Uterus (tissue), 4 donors: ENCODE measurements at places on chromosomes 1 and 21. TPM values are rescaled to one million over a fixed set of nuclear protein-coding genes. Genes with fewer than 3 reads are reported as not detected.

DNA sequence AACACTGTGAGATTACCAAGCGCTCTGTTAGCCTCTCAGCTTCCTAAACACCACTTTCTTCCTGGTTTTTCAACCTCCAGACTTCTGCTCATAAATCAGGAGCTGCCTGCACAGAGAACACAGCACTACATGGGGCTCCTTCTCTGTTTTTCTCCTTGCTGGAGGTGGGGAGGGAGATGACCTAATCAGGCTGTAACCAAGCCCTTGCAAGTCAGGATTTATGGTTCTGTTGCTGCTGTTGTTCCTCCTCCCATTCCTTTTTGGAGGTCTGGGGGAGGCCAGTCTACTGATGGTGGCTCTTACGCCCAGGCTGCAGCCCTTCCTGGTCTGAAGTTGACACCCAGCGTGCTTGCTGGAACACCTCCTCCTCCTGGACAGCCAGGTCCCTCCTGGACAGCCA lies 80.9 kb upstream of the AJAP1 start:
- no peak overlapping the region for H3K27ac ChIP-seq
- no peak for DNase-seq
- no peaks in the 10 kb centered on the region for H3K4me1 ChIP-seq
- H3K4me3 ChIP-seq: no peak overlapping the region
- no peaks in the 10 kb centered on the region for H3K27me3 ChIP-seq

- H3K4me1 ChIP-seq: no peaks in the 10 kb centered on the region
- no peaks in the 10 kb centered on the region for H3K36me3 ChIP-seq
- no peak overlapping the region for H3K27ac ChIP-seq
- H3K4me3 ChIP-seq: no peak overlapping the region
- no peak for DNase-seq
Measured at GRCh38 chr1:85047144-85047471, 1.2 kb downstream of the MCOLN3 start.

GRCh38 chr1:166924823-166925541 lies 48.9 kb upstream of the TADA1 start:
- H3K27me3 ChIP-seq: peaks cover 10% of the 10 kb centered on the region
- H3K27ac ChIP-seq: no peak overlapping the region
- DNase-seq: no peak
- no peak overlapping the region for H3K4me3 ChIP-seq
- H3K36me3 ChIP-seq: no peaks in the 10 kb centered on the region

- no peaks in the 10 kb centered on the region for H3K27me3 ChIP-seq
- H3K4me1 ChIP-seq: peaks cover 7% of the 10 kb centered on the region
- no peak overlapping the region for H3K4me3 ChIP-seq
Measured at GRCh38 chr1:206911064-206911663, 10.6 kb downstream of the FCMR start.

DNA sequence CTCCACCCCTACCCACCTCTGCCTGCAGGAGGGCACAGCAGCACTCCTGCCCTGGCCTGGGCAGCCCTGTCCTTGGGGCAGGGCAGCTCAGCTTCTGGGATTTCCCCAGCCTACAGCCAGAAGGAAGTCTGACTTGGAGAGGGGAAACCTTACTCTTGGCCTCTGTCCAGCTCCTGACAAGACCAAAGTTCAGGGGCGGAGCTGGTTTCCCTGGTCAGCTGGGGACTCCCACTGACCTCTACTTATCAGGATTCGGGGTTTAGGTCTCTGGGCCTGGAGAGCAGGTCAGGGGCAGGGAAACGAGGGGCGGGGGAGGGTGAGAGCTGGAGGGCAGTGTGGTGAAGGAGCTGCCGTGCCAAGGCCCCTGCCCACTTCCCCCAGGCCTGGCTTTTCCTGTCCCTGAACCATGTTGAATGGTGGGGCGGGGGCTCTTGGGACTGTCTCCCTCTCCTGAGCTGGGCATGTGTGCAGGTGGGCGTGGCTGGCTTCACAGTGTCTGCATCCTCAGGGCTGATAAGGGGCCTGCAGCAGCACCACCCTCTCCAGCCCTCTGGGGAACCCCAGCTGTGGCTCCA lies 16.8 kb upstream of the ETV3 start:
- H3K27me3 ChIP-seq: no peaks in the 10 kb centered on the region
- no peaks in the 10 kb centered on the region for H3K36me3 ChIP-seq
- peak; percentile 38 for DNase-seq
- H3K4me1 ChIP-seq: peaks cover 11% of the 10 kb centered on the region
- H3K27ac ChIP-seq: no peak overlapping the region
- no peak overlapping the region for H3K4me3 ChIP-seq

DNA sequence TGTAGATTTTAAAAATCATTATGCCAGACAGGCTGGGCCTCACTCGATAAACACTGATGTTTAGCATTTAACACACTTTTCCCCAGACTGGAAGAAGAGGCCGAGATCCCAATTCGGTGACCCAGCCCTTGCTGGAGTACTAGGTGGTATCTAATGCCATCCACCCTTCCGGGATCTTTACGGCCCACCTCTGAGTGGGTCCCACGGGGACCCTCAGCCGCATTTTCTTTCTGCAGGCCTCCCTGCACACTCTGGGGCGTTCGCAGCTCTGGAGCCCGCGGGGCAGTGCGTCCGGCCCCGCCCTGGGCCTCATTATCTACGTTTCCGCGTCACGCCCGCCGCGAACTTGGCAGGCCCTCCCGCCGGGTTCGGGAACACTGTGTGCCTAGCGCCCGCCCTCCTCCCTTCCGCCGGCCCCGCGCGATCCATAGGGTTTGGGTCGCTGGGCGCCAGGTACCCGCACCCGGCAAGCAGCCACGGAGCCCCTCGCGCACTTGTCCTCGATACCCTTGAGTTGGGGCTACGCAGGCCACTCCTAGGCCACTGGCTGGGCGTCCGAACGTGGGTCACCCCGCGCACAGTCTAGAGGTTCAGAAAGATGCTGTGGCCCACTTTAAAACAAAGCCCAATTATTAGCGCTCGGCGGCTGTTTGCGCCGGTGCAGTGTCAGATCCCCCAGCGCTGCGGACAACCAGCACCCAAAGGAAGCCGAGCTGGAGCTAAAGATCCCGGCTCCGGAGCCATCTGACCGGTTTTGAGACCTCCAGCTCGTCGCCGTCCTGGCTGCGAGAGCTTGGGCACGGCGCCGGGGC lies 950 bp upstream of the EVA1C start:
- H3K36me3 ChIP-seq: no peaks in the 10 kb centered on the region
- peak overlapping the region; percentile 72 for H3K4me3 ChIP-seq
- peak; percentile 95 for DNase-seq
- H3K27me3 ChIP-seq: no peaks in the 10 kb centered on the region

- no peaks in the 10 kb centered on the region for H3K36me3 ChIP-seq
- no peak overlapping the region for H3K27ac ChIP-seq
- no peaks in the 10 kb centered on the region for H3K4me1 ChIP-seq
- no peak for DNase-seq
- H3K27me3 ChIP-seq: no peaks in the 10 kb centered on the region
Measured at GRCh38 chr1:84916897-84917296, 23.9 kb upstream of the LPAR3 start.

DNA sequence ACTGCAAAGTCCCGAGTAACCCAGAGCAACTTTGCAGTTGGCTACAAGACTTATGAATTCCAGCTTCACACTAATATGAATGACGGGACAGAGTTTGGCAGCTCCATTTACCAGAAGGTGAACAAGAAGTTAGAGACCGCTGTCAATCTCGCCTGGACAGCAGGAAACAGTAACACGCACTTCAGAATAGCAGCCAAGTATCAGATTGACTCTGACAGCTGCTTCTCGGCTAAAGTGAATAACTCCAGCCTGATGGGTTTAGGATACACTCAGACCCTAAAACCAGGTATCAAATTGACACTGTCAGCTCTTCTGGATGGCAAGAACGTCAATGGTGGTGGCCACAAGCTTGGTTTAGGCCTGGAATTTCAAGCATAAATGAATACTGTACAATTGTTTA lies 66.8 kb downstream of the ACBD6 start:
- no peak overlapping the region for H3K27ac ChIP-seq
- H3K27me3 ChIP-seq: no peaks in the 10 kb centered on the region
- no peak for DNase-seq
- no peak overlapping the region for H3K4me3 ChIP-seq
- H3K36me3 ChIP-seq: no peaks in the 10 kb centered on the region
- no peaks in the 10 kb centered on the region for H3K4me1 ChIP-seq

DNA sequence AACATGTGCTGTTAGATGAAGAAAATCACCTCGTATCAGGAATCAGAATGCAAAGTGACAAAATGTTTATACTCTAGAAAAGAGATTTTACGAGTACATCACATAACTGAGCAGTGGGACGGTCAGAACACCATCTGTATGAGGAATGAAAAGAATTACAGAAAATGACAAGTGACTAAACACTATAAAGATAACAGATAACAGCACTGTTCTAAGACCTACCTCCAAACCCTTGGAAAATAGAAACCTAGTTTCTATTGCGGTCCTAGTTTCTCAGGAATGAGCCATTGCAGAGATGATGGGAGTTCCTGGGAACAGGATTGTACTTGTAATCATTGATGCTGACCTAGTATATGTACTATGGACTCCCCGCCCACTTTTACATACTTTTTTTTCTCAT lies 839.4 kb upstream of the ADAMTS5 start:
- peak overlapping the region; percentile 73 for H3K27ac ChIP-seq
- no peaks in the 10 kb centered on the region for H3K36me3 ChIP-seq
- H3K27me3 ChIP-seq: no peaks in the 10 kb centered on the region

- H3K27me3 ChIP-seq: no peaks in the 10 kb centered on the region
- no peak overlapping the region for H3K4me3 ChIP-seq
- no peak overlapping the region for H3K27ac ChIP-seq
- no peaks in the 10 kb centered on the region for H3K36me3 ChIP-seq
- no peaks in the 10 kb centered on the region for H3K4me1 ChIP-seq
Measured at GRCh38 chr1:109971559-109971958, 13.0 kb upstream of the AHCYL1 start.

DNA sequence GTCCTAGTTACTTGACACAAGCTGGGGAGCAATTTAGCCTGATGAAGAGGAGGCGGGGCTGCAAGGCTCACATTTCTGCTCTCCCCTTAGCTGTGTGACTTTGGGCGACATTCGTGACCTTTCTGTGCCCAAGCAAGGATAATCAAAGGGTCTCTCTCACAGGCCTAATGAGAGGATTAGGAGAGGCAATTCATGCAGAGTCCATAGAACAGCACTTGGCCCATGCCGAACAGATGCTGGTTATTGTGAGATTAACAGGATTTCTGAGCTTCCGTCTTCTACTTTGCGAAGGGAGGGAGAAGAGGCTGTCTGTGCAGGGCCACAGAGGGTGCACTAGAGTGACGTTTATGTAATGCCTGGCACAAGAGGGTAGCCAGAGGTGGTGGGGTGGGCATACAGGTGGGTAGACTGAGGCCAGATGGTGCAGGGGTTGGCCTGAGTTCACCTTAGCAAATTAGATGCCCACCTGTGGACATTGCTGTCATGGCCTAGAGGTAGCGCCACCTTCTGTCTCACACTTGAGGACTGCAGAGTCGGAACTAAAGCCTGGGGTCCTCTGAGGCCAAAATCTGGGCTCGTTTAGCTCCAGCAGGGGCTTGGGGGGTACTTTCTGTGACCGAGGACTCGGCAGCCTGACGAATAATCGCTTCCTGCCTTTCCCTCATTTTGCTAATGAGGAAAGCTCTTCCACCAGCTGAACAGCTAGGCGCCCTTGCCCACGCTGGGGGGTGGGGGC lies 18.6 kb downstream of the ACTL8 start:
- no peak overlapping the region for H3K27ac ChIP-seq
- no peak overlapping the region for H3K4me3 ChIP-seq
- H3K4me1 ChIP-seq: no peaks in the 10 kb centered on the region
- no peak for DNase-seq

DNA sequence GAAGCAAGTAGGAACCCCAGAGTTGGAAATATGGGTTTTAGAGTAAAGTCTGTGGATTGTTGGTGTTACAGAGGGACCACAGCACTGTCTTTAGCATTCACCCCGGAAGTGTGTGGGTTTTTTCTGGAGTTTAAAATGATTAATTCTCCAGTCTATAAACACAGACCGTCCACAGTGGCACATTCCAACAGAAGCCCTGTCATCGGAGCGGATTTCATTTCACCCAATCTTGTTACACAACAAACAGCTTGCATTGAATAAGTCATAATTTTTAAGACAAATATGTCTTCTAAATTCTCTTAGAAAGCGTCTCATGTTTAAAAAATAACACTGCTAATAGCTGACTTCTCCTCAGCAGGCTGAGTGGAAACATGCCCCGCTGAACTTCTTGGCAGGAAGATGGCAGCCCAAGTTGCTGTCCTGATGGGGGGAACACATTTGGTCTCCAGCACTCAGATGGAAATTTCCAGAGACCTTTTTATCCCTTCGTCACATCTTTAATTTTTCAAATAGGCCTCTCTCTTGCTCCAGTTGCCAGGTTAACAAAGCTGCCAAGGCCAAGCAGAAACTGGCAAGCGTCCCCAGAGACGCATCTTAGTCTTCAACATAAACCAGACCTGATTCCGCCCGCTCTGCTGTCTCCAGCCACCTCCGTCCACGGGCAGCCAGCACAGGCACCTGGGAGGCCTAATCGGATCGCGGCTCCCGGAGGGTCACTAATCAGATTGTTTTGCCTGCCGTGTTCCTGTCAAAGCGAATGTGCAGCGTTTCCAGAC lies 28.8 kb upstream of the SLC19A1 start:
- peak; percentile 53 for DNase-seq
- no peaks in the 10 kb centered on the region for H3K4me1 ChIP-seq
- no peaks in the 10 kb centered on the region for H3K36me3 ChIP-seq
- H3K27me3 ChIP-seq: no peaks in the 10 kb centered on the region
- no peak overlapping the region for H3K4me3 ChIP-seq

DNA sequence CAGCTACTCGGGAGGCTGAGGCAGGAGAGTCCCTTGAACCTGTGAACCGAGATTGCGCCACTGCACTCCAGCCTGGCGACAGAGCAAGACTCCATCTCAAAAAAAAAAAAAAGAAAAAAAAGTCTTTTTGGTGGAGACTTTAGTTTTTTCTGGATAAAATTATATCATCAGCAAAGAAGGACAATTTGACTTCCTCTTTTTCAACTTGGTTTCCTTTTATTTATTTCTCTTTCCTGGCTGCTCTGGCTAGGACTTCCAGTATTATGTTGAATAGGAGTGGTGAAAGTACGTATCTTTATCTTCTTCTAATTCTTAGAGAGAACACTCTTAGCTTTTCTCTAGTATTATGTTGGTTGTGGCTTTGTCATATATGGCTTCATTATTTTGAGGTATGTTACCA lies 130.8 kb downstream of the PCBP3 start:
- H3K4me1 ChIP-seq: no peaks in the 10 kb centered on the region
- no peaks in the 10 kb centered on the region for H3K27me3 ChIP-seq
- no peak overlapping the region for H3K27ac ChIP-seq
- H3K36me3 ChIP-seq: no peaks in the 10 kb centered on the region
- DNase-seq: no peak

- H3K27ac ChIP-seq: peak overlapping the region; percentile 93
- no peaks in the 10 kb centered on the region for H3K36me3 ChIP-seq
- H3K27me3 ChIP-seq: no peaks in the 10 kb centered on the region
- DNase-seq: no peak
- peaks cover 12% of the 10 kb centered on the region for H3K4me1 ChIP-seq
- H3K4me3 ChIP-seq: peak overlapping the region; percentile 58
Measured at GRCh38 chr21:33643658-33644311, 1.5 kb downstream of the ITSN1 start.

Gene IL20
- total RNA-seq: not detected

Gene AMY1B
- 1.1 TPM for total RNA-seq

Gene C1orf226
- total RNA-seq: 1.3 TPM

Gene CENPS
- total RNA-seq: 8.5 TPM

Gene GUCA2B
- not detected for total RNA-seq

Gene RCSD1
- 1.8 TPM for total RNA-seq
